ENCODE measurements at places on chromosomes 4 and X.
A peak's percentile ranks its signal among the peaks of the same experiment; 100 is the strongest.

DNA sequence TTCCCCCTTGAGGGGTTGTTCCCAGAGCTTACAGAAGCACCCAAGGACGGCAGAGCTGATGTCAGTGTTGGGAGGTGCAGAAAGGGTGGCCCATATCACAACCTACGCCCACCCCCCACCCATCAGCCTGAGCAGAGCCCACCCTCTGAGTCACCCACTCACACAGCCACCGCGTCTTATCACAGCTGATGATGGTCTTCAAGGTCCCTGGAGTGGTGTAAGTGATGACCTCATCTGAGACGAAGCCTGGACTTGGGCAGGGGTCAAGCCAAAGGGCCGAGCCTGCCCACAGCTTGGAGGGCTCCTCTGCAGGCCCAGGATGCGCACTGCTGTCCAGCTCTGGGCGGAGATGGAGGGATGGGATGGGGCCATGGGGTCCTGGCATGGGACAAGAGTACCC is 3.0 kb upstream of the HTRA3 start:
- ATAC-seq, result peak; percentile 24

DNA sequence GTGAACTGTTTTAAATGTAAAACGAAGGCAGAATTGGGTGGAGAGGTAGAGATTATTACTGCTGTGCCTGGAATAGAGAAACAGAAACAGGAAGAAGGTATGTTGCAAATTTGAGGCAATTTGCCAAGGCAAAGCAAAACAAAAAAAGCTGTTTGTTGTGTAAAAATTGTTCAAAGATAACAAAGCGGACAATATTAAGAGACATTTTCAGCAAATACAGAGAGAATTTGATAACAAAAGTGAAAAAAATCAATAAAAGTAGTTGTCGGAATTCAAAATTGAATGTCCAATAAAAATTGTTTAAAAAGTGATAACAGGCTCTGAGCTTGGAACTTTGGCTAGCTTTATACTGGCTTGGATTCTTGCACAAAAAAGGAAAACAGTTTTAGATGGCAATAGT is 14.4 kb upstream of the SMS start:
- ATAC-seq, result no peak

DNA sequence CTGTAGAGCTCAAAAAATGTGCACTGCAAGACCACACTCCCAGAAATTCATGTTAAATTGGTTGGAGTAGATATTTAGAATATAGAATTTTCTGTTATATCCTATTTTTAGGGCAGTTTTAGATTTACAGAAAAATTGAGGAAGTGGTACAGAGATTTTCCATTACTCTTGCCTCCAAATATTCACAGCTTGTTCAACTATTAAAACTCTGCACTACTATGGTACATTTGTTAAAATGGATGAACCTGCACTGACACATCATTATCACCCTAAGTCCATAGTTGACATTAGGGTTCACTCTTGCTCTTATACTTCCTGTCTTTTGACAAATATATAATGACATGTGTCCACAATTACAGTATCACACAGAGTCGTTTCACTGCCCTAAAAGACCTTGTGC is 1724.5 kb downstream of the C4orf33 start:
- ATAC-seq, result no peak

DNA sequence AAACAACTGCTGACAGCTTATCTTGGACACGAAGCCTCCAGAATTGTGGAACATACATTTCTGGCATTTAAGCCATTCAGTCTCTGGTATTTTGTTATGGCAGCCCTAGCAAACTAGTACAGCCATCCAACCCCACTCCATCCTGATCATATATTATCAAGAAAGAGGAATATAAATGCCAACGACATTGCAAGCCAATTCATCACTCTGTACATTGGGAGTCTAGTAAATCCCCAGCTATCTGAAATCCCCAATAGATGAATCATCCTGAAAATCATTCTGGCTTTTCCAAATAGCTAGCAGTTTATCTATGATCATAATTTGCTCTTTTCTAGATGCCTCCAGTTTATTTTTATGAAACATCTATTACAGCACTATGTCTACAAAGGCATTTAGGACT is 41.1 kb downstream of the FRMD7 start:
- no peak for ATAC-seq

DNA sequence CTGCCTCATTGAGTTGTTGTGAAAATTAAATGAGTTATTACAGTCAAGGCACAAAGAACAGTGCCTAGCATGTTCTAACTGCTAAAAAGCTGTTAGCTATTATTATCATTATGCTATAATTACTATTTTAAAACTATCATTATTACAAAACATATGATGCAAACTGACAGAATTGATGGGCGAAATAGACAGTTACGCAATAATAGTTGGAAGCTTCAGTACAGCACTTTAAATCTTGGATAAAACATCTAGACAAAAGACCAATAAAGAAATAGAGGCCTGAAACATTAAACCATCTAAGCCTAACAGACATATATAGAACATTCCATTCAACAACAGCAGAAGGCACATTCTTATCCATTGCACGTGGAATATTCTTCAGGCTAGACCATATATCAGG is 73.0 kb downstream of the TAB3 start:
- no peak for ATAC-seq

DNA sequence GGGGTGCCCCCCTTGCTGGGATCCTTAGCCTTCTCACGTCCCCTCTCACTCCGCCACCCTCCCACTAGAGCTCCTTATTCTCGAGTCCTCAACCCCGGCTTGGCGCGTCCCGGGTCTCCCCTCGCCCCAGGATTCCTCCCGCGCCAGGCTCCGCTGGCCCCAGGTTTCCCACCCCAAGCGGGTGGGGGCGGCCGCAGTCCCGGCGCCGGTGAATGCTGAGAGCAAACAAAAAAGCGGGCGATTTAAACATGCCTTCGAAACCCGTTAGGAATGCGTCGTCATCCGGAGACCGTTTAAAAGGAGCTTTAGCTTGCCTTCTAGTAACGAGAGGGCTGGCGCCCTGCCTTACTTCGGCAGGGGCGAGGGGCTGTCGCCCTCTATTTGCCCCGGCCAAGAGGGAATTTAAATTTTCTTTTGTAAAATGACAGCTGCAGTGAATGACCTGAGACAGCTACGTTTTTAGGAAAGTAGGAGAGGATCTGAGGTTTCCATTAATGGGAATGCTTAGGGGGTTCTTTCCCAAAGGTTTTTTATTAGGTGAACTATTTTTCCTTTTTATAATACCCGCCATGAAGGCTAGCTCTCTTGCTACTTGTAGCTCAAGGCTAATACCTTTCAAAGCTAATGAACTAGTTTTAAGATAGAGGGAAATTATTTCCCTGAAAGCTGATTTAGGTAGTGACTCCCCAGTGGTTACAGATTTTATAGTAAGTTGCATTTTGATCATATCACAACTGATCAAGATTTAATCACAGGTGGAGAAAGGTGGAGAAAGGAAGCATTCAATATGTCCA is 3.1 kb downstream of the JADE1 start:
- peak; percentile 2 for ATAC-seq
